Activated CD4-positive, alpha-beta T cell treated with anti-CD3 and anti-CD28 coated beads, Interleukin-2, amount 50 U/mL, for 24 hours (primary cell): ENCODE measurements at places on chromosomes 7 and 10.

DNA sequence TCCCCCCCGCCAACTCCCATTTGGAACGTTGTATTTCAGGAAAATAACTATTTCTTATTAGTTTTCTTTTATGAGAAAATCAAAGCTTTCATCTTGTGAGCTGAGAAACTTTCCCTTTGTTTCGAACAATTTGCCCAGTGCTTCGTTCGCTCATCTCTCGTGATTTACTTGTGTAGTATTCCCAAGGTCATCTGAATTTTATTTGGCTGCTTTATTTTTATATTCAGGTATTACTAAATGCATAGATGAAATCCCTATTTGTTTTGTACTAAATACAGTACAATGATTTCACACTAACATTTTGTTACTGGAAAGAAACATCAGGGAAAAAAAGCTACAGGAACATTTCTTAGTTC is 12.0 kb upstream of the EBLN1 start:
- no peak for DNase-seq

- DNase-seq, result no peak
Measured at GRCh38 chr10:13066527-13066926, 33.4 kb upstream of the OPTN start.

- DNase-seq, result no peak
Measured at GRCh38 chr7:128103498-128104107, 72.4 kb upstream of the LRRC4 start.

DNA sequence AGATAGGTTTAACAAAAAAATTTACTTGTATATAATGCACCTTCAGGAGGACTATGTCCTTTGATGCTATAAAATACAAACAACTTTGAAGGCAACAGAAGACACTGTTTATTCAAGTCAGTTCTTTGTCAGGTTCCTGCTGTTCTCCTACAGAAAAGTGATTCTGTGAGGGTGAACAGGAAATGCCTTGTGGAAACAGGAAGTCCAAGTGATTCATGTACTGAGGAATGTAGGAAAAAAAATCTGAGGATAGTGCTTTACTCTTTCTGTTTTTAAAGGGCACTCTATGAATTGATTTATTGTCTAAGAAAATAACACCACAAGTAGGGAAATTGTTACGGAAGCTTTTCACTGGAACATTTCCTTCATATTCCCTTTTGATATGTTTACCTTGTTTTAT is 171.9 kb downstream of the HDAC9 start:
- no peak for DNase-seq

- no peak for DNase-seq
Measured at GRCh38 chr10:49761201-49761788, 828 bp downstream of the OGDHL start.

DNA sequence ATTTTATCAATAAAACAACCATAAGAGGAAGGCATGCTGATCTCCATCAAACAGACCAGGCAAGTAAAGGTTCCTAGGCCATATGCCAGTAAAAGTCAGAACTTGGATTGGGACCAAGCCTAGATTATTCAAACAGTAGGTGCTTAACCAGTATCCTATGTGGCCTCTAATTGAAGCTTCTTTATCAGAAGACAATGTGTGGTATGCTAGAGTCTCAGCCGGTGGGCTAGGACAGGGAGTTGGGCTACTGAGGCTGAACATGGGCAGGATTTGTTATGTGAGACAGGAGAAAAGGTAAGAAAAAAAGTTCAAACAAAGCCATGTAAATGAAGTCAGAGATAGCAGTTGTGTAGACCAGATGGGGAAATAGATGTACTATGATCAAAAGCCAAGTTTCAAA is 413.7 kb upstream of the GHITM start:
- no peak for DNase-seq

- DNase-seq, result no peak
Measured at GRCh38 chr10:1523221-1523620, 214.1 kb downstream of the ADARB2 start.

- no peak for DNase-seq
Measured at GRCh38 chr7:66050990-66051448, 24.6 kb upstream of the ASL start.

- DNase-seq, result no peak
Measured at GRCh38 chr10:30387646-30388243, 38.7 kb upstream of the MTPAP start.

DNA sequence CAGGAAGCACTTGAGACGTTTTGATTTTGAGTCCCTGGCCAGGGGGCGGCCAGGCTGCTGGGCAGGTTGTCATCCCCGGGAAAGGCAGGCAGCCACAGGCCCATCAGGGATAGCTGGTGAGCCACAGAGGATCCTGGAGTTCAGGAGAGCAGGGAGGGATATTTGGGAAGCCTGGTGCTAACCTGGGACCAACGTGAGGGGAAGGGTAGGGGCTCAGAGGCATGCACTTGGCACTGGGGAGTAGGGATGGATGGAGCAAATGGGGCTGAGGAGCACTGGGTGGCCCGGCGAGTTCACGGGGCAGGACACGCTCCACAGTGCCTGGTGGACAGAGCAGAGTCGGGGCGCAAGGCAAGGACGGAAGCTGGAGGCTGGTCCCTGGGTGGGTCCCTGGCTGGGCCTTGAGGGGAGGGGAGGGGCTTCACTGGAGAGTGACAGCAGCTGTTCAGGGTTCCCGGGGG is 30.2 kb downstream of the LRRC27 start:
- no peak for DNase-seq

DNA sequence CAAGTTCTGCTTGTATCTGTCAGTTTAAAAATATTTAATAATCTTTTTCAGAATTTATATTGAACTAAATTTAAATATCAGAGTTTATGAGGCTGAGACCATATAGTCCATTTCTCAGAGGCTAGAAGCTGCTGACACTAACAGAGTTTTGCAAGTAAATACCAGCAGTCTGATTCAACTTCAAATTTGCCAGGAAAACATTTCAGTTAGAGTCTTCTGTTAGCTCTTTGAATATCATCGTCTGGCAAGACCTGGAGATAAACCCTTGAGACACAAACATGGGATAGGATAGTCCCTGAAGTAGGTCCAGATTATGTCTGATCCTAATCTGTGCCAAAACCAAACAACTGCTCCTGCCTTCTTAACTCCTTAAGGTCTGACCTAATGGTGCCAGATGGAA is 472.8 kb upstream of the STEAP1 start:
- DNase-seq, result no peak

DNA sequence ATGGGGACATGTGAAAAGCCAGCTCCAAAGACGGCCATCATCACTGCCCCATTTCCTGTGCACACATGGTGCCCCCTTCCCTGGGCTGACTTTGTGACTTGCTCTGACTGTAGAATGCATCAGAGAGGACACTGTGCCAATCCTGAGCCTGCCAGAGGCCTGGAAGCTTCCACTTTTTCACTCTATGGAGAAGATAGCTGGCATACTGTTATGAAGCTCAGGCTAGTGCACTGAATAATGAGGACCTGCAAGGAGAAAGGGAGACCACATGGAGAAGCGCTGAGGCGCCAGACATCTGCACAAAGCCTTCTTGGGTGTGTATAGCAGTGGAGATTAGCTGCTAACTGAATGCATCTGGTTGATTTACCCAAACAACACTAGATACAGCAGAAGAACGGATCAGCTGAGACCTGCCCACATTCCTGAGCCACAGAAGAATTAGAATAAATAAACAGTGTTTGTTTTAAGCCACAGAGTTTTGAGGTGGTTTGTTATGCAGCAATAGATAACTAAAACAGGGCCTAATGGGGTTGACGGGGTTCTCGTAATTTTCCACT is 58.9 kb upstream of the C10orf90 start:
- DNase-seq, result no peak

DNA sequence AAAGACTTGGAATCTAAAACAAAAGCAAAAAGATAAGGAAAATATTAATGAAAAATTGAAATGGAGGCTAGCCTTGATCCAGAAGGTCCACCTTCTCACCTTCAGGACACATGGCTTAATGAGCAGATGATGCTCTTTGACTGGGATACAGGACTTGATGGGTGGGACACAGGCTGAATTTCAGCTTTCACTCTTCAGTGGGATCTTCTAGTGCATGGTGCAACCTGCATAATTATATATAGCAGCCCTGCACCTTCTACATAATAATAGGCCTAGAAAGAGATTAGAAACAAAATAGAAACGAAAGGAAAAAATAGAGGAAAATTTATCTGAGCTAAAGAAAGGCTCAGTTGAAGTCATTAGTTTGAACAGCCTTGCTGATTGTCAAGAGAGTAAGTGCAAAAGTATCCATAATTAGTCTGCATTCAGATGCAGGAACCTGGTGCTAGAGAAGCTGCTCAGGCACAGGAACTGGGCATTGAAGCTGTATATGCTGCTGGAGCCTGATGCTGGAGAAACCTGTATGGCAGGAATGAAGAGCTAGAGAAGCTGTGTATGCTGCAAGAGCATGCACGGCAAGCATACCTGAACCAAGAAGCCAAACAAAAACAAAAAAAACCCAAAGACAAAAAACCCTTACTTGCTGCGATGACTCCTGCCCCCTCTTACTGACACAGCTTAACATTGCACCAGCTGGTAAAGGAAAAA is 19.4 kb downstream of the MKLN1 start:
- DNase-seq, result no peak

DNA sequence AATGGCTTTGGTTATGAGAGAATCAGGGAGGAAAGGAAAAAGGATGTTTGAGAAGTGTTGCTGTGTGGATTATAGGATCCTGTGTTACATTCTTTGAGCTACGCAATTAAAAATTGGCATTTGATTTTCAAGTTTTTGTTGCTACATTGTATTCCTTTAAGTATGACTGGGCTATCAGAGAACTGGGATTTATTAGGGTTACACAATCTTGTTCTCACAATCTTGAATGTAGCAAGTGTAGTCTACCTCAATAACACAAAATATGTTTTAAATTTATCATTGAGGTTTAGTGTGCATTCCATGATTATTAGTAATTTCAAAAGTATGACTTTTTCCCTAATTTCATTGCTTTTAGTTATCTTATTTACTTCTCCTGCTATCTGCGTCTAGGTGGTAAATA is 113.9 kb downstream of the CACNB2 start:
- DNase-seq, result no peak

GRCh38 chr10:78899098-78899754 is 169.5 kb upstream of the ZMIZ1 start:
- no peak for DNase-seq

DNA sequence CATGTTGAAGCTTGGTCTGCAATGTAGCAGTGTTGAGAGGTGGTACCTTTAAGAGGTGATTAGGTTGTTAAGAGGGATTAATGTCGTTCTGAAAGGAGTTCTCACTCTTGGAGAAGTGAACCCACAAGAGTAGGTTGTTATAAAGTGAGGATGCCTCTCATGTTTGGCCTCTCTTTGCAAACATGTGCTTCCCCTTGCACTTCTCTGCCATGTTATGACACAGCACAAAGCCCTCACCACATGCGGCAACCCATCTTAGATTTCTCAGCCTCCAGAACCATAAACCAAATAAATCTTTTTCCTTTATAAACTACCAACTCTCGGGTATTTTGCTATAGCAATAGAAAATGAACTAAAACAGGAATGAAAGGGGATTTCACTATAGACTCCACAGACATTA is 66.3 kb downstream of the KMT2C start:
- no peak for DNase-seq

- no peak for DNase-seq
Measured at GRCh38 chr7:130148561-130148960, 56.6 kb downstream of the TMEM209 start.

GRCh38 chr10:22344249-22344648 is 1.0 kb upstream of the SPAG6 start:
- no peak for DNase-seq
